ENCODE measurements at places on chromosomes 16 and 17.
A peak's percentile ranks its signal among the peaks of the same experiment; 100 is the strongest.

DNA sequence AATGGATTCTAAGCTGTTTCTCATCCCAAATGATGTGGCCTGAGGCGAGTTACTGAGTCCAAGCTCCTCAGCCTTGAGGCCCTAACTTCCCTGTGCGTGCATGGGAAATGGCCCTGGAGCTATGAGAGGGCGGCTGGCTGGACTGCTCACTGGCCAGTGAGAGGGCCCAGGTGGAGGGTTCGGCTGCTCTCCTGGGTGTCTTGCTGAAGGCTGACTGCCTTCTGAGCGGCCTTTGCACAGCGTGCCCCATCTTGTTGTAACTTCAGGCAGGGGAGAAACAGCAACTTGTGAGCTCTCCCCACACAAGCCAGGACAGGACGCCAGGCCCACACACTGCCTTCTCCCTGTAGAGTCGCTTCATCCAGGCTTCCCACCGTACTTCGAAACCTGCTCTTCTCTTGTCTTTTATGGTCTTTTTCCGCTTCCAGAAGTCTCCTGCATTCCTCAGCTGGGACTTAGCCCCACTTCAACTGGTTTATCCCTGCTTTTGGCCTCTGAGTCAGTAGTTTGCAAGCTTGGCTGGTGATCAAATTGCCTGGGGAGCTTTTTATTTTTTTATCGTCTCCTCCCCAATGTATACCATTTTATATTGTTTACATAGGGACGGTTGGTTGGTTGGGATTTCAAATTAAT, 13.3 kb downstream of the CDH3 start:
- no peak for DNase-seq

- no peak for DNase-seq
Observed at GRCh38 chr17:21500064-21500463, 123.9 kb downstream of the KCNJ12 start.

DNA sequence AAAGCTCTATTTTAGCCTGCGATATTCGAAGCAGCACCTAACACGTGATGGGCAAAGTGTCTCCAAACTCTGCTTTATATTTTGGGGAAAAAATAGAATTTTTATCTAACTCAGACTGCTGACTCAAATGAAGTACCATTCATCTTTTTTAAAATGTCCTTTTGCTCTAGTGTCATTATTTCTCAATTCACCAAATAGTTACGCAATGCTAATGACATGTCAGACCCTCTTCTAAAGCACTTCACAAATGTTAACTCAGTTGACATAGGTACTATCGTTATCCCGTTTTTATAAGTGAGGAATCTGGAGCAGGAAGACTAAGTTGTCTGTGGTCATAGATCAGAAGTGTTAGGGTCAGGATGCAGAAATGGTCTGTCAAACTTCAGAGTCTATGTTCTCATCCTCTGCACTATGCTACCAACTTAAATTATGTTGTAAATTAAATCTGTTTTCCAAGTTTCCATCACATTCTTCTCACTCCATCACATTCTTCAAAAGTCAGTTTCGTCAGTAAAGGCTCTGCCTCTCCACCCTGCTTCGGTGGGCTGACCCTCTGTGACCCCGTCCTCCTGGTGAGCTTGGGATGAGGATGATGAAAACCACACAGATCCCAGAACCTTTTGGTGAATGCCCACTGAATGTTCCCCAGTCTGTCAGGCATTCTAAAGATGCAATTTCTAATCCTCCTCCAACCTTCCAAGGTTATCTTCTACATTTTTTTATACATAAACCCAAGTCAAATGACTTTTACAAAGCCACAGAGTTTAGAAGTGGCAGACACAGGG, 102.8 kb downstream of the ADAMTS18 start:
- no peak for DNase-seq

- DNase-seq: no peak
Observed at GRCh38 chr17:81245665-81246342, 6.7 kb downstream of the NDUFAF8 start.

DNA sequence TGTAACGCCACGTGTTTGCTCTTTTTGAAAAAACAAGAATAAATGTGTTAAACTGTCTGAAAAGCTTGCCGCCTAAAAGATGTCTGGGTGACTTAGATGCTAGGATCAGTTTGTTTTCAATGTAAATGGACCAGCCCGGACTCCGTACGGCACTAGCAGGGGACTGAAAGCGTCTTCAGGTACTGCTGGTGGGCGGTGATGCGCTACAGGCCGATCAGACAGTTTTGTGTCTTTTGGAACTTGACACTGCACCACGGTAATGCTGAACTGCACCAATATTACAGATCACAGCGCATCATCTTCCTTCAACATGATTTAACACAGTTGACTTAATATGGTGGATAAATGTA, 727 bp upstream of the MBTPS1 start:
- DNase-seq: no peak

GRCh38 chr17:57225127-57225526, 31.2 kb upstream of the MSI2 start:
- no peak for DNase-seq

- DNase-seq: no peak
Observed at GRCh38 chr16:57544124-57544653, 1.7 kb downstream of the ADGRG5 start.

- no peak for DNase-seq
Observed at GRCh38 chr16:65908568-65908967, 457.9 kb upstream of the CDH5 start.

DNA sequence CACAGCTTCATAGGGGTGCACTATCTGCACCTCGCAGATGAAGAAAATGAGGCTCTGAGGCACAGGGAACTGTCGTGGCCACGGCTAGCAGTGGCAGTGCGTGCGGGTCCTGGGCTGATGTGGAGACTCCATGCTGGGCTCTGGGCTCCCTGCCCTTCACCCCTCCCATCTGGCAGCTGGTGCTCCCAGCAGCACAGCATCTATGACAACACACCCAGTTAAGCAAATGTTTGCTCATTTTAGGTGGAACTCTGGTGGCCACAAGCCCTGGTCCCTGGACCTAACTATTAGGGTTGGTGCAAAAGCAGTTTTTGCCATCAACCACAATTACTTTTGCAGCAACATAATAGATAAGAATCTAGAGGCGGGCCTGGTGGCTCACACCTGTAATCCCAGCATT, 30.9 kb downstream of the IFT140 start:
- no peak for DNase-seq

GRCh38 chr17:67902511-67903231, 77.4 kb downstream of the BPTF start:
- no peak for DNase-seq

GRCh38 chr16:67869653-67870052, 3.2 kb upstream of the EDC4 start:
- DNase-seq: no peak

DNA sequence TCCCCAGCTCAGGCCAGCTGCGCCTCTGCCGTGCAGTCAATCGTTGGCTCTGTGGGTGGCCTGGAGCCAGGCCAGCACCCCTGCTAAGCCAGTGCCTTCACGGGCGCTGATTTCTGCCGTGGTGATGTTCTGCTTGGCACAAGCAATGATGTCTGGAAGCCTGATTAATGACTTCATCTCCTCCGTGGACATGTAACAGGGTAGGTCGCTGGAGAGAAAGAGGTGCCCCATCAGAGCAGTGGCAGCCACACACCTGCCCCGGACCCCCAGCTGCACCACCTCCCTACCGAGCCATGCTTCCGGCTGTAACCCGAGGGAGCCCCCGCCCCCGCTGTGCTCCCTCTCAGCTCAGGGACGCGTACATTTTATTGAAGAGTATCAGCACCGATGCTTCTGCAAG, 1.9 kb downstream of the ARL16 start:
- no peak for DNase-seq

DNA sequence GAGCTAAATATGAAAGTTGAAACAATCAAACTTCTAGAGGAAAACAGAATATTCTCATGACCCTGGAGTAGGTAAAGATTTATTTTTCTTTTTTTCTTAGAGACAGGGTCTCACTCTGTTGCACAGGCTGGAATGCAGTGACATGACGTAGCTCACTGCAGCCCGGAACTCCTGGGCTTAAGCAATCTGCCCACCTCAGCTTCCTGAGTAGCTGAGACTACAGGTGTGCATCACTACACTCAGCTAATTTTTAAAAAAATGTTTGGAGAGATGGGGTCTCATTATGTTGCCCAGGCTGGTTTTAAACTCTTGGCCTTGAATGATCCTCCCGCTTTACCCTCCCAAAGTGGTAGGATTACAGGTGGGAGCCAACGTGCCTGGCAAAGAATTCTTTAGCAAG, 15.5 kb downstream of the IKZF3 start:
- no peak for DNase-seq

- DNase-seq: no peak
Observed at GRCh38 chr16:4944333-4945281, 7.7 kb upstream of the PPL start.

- no peak for DNase-seq
Observed at GRCh38 chr16:57529391-57530103, 6.8 kb downstream of the CCDC102A start.

DNA sequence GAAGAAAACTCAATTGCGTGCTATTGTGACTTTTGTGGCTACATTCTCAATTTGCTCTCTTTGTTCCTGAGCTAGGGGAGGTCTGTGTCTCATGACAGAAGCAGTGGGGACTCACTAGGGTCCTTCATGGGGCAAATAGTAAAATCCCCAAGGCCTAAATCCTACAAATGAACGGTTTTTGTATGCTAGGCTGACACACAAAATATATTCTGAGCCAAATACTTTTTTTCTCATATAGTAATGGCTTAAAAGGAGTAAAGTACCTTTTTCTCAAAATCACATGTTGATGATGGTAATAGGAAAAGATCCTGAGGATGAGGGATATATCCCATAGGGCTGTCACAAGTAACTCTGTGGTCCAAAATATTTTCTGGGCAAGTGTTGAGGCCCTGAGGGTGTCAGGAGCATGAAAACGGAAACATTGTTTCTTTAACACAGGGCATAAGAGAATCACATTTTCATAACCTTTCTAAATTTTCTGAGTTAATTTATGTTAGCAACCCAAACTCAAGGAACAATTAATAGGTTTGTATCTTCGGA, 77.5 kb upstream of the CNTNAP4 start:
- DNase-seq: no peak

DNA sequence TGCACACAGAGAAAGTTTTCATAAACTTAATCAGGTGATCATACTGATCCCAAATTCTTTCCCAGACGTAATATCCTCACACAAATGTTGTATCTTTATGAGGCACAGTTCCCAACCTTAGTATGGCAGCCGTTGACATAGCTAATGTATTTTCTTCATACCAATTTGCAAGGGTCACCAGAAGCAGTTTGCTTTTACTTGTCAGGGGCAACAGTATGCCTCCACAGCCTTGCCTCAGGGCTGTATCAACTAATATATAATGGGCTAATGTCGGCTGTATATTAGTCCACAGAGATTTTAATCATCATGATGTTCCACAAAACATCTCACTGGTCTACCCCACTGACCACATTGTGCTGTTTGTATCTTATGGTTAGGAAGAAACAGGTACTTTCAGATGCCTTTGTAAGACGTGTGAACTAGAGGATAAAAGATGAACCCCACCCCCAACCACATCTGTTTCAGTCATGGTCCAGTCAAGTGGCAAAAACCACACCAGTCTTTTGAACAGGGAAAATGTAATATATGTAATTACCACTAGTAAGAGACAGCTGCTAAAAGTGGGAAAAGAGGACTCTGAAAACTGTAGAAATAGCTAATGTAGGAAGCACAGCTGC, 55.2 kb downstream of the GAN start:
- DNase-seq: no peak

DNA sequence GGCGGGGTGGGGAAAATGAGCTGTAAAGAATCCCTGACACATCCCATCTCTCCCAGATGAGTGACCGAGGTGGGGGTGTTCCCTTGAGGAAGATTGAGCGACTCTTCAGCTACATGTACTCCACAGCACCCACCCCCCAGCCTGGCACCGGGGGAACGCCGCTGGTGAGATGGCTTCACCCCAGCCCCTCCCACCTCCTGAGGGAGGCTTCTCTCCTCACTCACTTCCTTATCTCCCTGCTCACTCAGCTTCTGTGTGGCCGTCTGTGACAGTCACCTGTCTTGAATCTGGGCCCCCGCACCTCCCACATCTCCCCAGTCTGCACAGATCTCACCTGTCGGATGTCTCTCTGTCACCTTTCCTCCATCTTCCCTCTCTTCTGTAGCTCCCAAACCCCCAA, 13.4 kb downstream of the PDK2 start:
- no peak for DNase-seq

GRCh38 chr17:67280279-67280678, 35.3 kb upstream of the HELZ start:
- DNase-seq: no peak

GRCh38 chr16:85998868-85999729, 100.1 kb downstream of the IRF8 start:
- no peak for DNase-seq

GRCh38 chr16:57998486-57998885, 2.0 kb downstream of the ZNF319 start:
- DNase-seq: no peak

DNA sequence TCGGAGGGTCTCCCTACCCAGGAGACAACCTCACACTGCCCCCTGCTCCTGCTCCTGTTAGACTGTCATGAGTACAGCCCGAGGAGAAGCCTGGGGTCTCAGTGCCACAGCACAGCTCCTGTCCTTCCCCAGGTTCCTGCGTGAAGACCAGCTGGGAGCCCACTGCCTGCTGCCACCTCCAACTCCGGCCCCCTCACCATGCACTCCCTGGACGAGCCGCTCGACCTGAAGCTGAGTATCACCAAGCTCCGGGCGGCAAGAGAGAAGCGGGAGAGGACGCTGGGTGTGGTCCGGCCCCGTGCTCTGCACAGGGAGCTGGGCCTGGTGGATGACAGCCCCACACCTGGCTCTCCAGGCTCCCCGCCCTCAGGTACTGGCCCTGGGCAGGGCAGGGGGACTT, 16.2 kb downstream of the GLIS2 start:
- DNase-seq: no peak

DNA sequence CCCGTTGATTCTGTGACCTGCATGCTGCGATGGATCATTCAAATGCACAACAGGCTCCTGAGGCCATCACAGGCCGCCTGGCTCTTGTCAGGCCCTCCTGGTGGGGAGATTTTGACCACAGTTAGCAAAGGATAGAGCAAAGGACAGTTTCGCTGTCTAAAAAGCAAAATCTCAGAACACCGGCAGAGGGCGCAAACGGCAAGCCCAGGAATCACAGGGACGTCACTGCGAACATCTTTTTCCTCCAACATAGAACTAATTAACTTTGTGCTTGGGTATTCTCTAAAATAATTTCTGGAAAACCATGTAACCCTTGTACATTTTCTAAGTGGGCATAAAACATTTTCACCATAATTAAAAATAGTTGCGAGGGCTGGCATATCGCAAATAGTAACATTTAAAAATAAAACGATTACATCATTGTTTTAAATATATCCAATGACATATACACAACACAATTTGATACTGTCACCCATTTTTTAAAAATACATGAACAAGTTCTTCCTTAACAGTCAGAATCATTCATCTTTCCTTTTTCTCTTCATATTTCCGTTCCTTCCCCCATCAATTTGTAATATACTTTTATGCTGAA, 19.7 kb upstream of the SLC47A1 start:
- DNase-seq: peak; percentile 7

- DNase-seq: no peak
Observed at GRCh38 chr16:48596326-48596725, 13.7 kb downstream of the N4BP1 start.

DNA sequence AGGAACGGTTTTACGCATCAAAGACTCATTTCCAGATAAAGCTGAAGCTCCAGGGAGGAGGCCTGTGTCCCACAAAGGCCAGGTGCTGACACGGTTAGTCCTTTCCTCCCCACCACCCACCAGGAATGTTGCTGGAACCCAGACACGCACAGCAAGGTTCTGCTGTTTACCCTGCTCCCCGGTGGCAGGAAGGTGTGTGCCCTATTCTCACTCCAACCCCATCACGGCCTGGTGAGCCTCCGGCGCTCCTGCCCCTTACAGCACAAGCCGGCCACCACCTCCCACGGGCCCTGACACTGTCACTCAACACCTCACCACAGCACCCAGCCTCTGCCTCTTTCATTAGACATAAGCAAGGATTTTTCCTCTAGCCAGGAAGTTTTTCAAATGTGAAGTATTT, 47.8 kb downstream of the ANKRD11 start:
- no peak for DNase-seq

All from NCI-H187 treated with DMSO at 0.1 percent for 48 hours (cell line).